ENCODE measurements at places on chromosomes 6 and 20. TPM values are rescaled to one million over a fixed set of nuclear protein-coding genes. Genes with fewer than 3 reads are reported as not detected.

GRCh38 chr6:43916924-43917877, 147.2 kb downstream of the VEGFA start:
- no peak overlapping the region for H3K4me3 ChIP-seq
- peak; percentile 94 for DNase-seq
- H3K27me3 ChIP-seq: no peaks in the 10 kb centered on the region
- H3K4me1 ChIP-seq: no peaks in the 10 kb centered on the region

GRCh38 chr20:13494019-13494418, 144.7 kb downstream of the TASP1 start:
- no peaks in the 10 kb centered on the region for H3K27me3 ChIP-seq
- H3K36me3 ChIP-seq: no peaks in the 10 kb centered on the region
- no peaks in the 10 kb centered on the region for H3K4me1 ChIP-seq
- no peak overlapping the region for H3K4me3 ChIP-seq

- no peak overlapping the region for H3K4me3 ChIP-seq
- H3K36me3 ChIP-seq: no peaks in the 10 kb centered on the region
- no peak overlapping the region for H3K27ac ChIP-seq
- no peaks in the 10 kb centered on the region for H3K27me3 ChIP-seq
Measured at GRCh38 chr20:43550456-43550855, 8.4 kb upstream of the SGK2 start.

- no peaks in the 10 kb centered on the region for H3K36me3 ChIP-seq
- DNase-seq: no peak
- H3K4me1 ChIP-seq: no peaks in the 10 kb centered on the region
- no peaks in the 10 kb centered on the region for H3K27me3 ChIP-seq
Measured at GRCh38 chr6:134805168-134805567, 144.7 kb downstream of the ALDH8A1 start.

DNA sequence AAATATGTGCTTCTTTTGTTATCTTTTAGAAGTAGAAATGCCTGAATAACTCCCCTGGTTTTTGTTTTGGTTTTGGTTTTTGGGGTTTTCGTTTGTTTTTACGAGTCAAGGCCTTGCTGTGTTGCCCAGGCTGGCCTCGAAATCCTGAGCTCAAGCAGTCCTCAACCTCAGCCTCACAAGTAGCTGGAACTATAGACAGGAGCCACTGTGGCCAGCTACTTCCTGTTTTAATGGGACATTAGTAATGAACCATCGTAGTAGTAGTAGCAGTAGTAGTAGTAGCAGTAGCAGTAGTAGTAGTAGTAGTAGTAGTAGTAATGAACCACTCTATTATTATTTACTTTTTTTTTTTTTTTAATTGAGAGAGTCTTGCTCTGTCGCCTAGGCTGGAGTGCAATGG, 66.0 kb downstream of the UBR2 start:
- no peak for DNase-seq
- peaks cover 9% of the 10 kb centered on the region for H3K36me3 ChIP-seq
- H3K27me3 ChIP-seq: no peaks in the 10 kb centered on the region
- no peaks in the 10 kb centered on the region for H3K4me1 ChIP-seq

DNA sequence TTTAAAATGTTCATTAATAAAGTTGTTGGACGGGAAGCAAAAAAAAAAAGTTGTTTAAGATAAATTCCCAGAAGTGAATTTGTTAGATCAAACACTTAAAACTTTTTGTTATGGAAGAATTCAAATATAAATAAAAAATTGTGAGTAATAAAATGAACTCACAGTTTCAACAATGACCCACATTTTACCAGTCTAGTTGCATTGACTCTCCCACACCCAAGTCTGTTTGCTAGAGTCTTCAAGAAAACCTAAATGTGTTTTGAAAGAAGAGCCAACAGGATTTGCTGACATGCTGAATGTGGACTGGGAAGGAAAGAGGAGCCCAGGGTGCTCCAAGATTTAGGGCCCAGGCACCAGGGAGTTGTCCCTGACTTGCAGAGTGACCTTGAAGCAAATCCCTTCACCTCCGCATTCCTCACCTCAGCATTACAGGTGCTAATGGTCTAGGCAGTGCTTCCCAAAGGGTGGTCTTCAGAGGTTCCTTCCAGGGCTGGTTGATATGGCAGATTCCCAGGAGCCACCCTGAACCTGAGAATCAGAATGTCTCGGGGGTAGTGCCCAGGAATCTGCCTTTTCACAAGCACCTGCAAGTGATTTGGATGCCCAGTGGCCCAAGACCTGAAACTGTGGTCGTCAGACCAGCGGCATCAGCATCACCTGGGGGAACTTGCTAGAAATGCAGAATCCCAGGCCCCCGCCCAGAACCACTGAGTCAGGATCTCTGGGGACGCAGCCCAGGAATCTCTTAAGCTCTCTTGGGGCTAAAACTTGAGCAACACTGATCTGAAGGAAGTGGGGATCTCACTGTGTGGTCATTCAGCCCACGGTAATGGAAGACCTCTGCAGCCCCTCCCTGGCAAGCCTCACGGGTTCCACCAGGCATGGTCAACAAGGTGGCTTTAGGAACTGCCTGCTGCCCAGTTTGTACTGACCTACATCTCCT, 31.1 kb downstream of the POFUT1 start:
- H3K27ac ChIP-seq: no peak overlapping the region
- H3K36me3 ChIP-seq: no peaks in the 10 kb centered on the region
- no peak overlapping the region for H3K4me3 ChIP-seq
- H3K27me3 ChIP-seq: no peaks in the 10 kb centered on the region
- H3K4me1 ChIP-seq: no peaks in the 10 kb centered on the region

- H3K4me3 ChIP-seq: no peak overlapping the region
- H3K27ac ChIP-seq: no peak overlapping the region
- no peaks in the 10 kb centered on the region for H3K4me1 ChIP-seq
- H3K27me3 ChIP-seq: no peaks in the 10 kb centered on the region
Measured at GRCh38 chr20:22540832-22541231, 43.5 kb downstream of the FOXA2 start.

DNA sequence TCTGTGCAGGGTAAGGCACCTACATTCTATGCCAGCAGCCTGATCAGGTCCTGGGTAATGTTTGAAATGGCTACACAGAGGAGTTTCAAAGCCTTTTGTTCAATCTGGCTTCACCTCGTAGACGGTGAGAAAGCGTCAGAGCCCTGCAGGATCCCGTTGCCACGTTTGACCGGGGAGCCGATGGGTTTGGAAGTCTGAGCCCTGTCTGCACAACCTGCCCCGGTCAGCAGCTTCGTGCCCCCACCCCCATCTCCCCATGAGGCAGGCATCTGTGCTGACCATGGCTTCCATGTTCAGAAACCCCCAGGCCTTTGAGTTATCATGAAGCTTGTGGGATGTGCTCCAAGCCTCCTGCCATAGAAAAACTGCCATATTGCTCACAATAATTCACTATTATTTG, 63.9 kb downstream of the PTPN1 start:
- H3K36me3 ChIP-seq: peaks cover 6% of the 10 kb centered on the region
- no peak for DNase-seq
- H3K27me3 ChIP-seq: no peaks in the 10 kb centered on the region
- H3K4me1 ChIP-seq: no peaks in the 10 kb centered on the region
- peak overlapping the region; percentile 84 for H3K27ac ChIP-seq

DNA sequence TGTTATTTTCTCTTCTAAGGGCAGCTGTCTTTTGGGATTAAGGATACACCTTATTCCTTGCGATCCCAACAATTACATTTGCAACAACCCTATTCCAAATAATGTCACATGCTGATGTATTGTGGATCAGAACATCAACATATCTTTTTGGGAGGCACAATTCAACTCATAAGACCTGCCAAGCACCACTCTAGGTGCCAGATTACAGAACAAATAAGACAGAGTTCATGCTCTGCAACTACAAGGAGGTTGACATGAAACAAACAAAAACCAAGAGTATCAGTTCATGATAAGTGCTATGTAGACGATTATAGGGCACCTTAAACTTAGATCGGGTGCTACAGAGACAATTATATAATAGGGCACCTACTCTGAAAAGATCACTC, 203.2 kb upstream of the SGK1 start:
- no peak for DNase-seq
- peak overlapping the region; percentile 87 for H3K27ac ChIP-seq
- H3K4me1 ChIP-seq: peaks cover 68% of the 10 kb centered on the region
- H3K4me3 ChIP-seq: no peak overlapping the region
- H3K27me3 ChIP-seq: no peaks in the 10 kb centered on the region
- H3K36me3 ChIP-seq: no peaks in the 10 kb centered on the region

DNA sequence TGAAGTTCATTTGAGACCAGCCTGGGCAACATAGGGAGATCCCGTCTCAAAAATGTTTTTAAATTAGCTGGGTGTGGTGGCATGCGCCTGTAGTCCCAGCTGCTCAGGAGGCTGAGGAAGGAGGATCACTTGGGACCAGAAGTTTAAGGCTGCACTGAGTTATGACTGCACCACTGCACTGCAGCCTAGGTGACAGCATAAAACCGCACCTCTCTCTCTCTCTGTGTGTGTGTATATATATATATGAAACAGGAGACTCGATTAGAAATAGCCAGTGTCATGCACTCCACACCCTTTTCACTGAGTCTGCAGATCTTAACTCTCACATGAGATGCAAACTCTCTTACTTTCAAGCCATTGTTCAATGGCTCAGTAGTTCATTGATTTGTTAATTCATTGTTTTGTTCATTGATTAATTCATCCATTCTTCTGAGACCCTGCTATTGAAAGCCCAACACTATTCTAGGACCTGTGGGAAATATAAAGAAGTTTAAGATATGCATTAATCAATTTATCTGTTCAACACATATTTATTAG, 52.4 kb upstream of the MRPS10 start:
- no peaks in the 10 kb centered on the region for H3K27me3 ChIP-seq
- H3K4me3 ChIP-seq: no peak overlapping the region
- no peak overlapping the region for H3K27ac ChIP-seq
- no peaks in the 10 kb centered on the region for H3K36me3 ChIP-seq

DNA sequence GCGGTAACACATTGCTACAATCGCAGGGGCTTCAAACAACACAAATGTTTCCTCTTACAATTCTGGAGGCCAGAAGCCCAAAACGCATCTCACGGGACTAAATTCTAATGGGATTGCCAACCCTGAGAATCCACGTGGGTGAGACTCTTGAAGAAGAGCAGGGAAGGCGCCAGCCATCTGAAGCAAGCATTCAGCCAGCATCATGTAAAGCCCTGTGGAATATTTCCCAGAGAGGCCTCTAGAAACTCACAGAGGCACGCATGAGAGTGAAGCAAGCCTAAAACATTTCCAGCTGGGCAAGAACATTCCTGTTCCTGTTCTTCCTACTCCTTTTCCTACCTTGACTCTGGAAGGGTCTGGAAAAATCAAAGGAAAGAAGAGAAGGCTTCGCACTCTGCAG, 19.6 kb upstream of the FNDC1 start:
- no peak for DNase-seq
- H3K4me1 ChIP-seq: no peaks in the 10 kb centered on the region

- no peak for DNase-seq
- no peaks in the 10 kb centered on the region for H3K36me3 ChIP-seq
- no peaks in the 10 kb centered on the region for H3K27me3 ChIP-seq
- no peaks in the 10 kb centered on the region for H3K4me1 ChIP-seq
Measured at GRCh38 chr6:9401960-9402359, 966.6 kb upstream of the SLC35B3 start.

- no peaks in the 10 kb centered on the region for H3K36me3 ChIP-seq
- DNase-seq: no peak
- no peak overlapping the region for H3K27ac ChIP-seq
- H3K4me3 ChIP-seq: no peak overlapping the region
Measured at GRCh38 chr6:96700915-96701314, 136.4 kb downstream of the GPR63 start.

- peak overlapping the region; percentile 83 for H3K27ac ChIP-seq
- DNase-seq: no peak
- H3K4me3 ChIP-seq: peak overlapping the region; percentile 69
- no peaks in the 10 kb centered on the region for H3K4me1 ChIP-seq
Measured at GRCh38 chr6:127342296-127342945, 988 bp downstream of the ECHDC1 start.

GRCh38 chr20:35629427-35630145, 14.0 kb downstream of the SPAG4 start:
- H3K4me3 ChIP-seq: no peak overlapping the region
- no peaks in the 10 kb centered on the region for H3K27me3 ChIP-seq
- no peak overlapping the region for H3K27ac ChIP-seq
- no peak for DNase-seq
- H3K4me1 ChIP-seq: peaks cover 12% of the 10 kb centered on the region
- peaks cover 37% of the 10 kb centered on the region for H3K36me3 ChIP-seq

DNA sequence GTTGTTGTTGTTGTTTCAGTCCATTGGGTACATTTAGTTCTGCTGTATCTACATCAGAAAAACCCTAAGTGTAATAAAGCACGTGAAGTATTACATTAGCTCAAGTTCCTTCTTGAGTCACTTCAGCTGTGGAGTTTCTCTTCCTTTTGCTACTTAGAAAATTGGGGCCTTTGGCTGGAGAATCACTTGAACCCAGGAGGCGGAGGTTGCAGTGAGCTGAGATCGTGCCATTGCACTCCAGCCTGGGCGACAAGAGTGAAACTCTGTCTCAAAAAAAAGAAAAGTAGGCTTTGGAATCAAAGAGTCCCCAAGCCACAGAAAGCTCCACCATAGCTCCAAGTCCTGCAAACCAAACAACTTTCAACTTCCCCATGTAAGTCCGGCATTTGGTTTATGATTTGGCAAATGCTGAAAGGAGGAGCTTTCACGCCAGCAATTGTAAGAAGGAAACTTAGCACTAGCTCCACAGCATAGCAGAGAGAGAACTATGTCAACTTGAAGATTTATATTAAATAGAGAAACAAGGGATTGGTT, 56.5 kb upstream of the RNF144B start:
- H3K27me3 ChIP-seq: no peaks in the 10 kb centered on the region
- DNase-seq: no peak
- no peak overlapping the region for H3K4me3 ChIP-seq
- no peaks in the 10 kb centered on the region for H3K36me3 ChIP-seq
- no peak overlapping the region for H3K27ac ChIP-seq
- H3K4me1 ChIP-seq: no peaks in the 10 kb centered on the region

LINC00237 gene
- total RNA-seq: not detected

CALHM5 gene
- total RNA-seq: 0.24 TPM

FILIP1 gene
- 1.8 TPM for total RNA-seq

POLR1H gene
- 10.5 TPM for total RNA-seq

HSPA12B gene
- 0.67 TPM for total RNA-seq

BEND6 gene
- total RNA-seq: not detected

STX11 gene
- 6.9 TPM for total RNA-seq

CRISP2 gene
- not detected for total RNA-seq

HDGFL1 gene
- not detected for total RNA-seq

LY6G5B gene
- 0.98 TPM for total RNA-seq

WFDC12 gene
- not detected for total RNA-seq

BCKDHB gene
- 42.1 TPM for total RNA-seq

TTBK1 gene
- total RNA-seq: 0.83 TPM
